ENCODE measurements at places on chromosomes 3 and 15.
A peak's percentile ranks its signal among the peaks of the same experiment; 100 is the strongest.

- DNase-seq, result no peak
Observed at GRCh38 chr3:189449084-189449483, 182.1 kb upstream of the TP63 start.

GRCh38 chr15:70024521-70024920 is 73.2 kb downstream of the TLE3 start:
- DNase-seq, result no peak

- peak; percentile 23 for DNase-seq
Observed at GRCh38 chr15:75309711-75310110, 26.2 kb upstream of the COMMD4 start.

GRCh38 chr3:188854772-188855149 is 317.0 kb upstream of the TPRG1 start:
- no peak for DNase-seq

GRCh38 chr15:63324770-63325169 is 47.4 kb downstream of the APH1B start:
- DNase-seq, result no peak

GRCh38 chr3:98018301-98018700 is 16.8 kb downstream of the GABRR3 start:
- no peak for DNase-seq

GRCh38 chr15:69082021-69082502 is 67.6 kb downstream of the NOX5 start:
- no peak for DNase-seq

DNA sequence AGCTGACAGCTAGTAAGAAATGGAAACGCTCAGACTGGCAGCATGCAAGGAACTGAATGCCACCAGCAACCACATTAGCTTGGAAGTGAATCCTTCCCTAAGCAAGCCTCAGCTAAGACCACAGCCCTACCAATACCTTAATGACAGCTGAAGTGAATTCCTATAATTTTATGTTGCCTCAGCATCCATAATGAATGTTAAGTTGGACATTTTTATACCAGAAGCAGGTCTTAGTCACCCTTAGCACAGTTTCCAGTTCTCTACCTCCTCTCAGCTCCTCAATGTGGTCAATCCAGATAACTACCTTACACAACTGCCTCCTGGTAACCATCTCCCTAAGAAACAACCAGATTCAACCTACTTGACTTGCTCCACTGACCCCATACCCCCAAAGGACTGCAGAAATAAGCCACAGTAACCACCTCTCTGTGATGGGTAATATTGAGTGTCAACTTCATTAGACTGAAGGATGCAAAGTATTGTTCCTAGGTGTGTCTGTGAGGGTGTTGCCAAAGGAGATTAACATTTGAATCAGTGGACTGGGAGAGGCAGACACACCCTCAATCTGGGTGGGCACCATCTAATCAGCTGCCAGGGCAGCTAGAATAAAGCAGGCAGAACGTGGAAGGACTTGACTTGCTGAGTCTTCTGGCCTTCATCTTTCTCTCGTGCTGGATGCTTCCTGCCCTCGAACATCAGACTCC is 33.5 kb downstream of the NEDD4 start:
- no peak for DNase-seq

DNA sequence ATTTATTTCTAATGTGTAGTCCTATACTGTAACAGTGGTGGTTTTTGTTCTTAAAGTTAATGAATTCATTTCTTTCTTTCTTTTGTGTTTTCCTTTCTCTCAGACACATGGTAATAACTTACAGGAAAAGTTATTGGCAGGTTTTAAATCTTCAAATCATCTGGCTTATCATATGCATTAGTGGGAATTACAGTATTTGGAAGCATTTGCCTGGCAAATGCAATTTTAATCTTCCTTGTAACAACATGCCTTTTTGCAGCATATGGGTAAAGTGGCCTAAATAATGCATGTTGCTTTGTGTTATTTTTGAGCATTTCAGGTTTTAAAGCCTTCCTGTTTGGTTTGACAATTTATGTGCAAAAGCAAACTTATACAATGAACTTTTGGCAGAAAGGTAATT is 66.8 kb downstream of the GALK2 start:
- no peak for DNase-seq

- DNase-seq, result peak; percentile 60
Observed at GRCh38 chr3:149448331-149448831, 26.1 kb upstream of the TM4SF4 start.

- no peak for DNase-seq
Observed at GRCh38 chr3:125414669-125415068, 39.5 kb upstream of the ZNF148 start.

DNA sequence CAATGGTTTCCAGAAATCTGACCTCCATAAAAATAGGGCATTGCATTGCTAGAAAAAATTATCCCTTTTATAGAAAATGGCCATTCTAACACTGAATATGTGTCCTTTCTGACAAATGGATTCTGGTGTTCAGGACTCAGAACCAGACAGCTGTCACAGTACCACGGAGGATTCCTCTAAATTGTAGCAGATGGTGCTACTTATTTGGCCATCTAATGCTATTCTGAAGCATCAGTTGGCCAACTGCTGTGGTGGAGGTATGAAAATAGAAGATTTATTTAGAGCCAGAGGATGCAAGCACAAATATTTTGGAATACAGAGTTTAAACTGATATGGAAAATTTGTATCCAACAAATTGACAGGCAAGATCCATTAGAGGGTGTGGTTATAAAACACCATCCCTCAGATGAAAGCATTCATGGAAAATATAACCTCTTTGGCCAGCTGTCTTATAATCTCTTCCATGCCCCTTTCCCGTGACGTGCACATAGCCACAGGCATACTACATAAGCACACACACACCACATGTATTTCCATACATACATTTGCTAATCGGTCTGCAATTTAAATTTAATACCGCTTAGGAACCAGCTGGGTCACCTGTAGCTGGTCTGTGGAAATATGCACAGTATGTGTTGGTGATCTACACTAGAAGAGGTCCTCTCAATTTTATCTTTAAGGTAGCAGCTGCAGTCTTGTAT is 302.7 kb upstream of the KCNMB2 start:
- DNase-seq, result no peak

GRCh38 chr15:51874751-51875644 is 45.5 kb downstream of the TMOD3 start:
- peak; percentile 93 for DNase-seq

GRCh38 chr3:105938101-105938500 is 69.3 kb upstream of the CBLB start:
- no peak for DNase-seq

DNA sequence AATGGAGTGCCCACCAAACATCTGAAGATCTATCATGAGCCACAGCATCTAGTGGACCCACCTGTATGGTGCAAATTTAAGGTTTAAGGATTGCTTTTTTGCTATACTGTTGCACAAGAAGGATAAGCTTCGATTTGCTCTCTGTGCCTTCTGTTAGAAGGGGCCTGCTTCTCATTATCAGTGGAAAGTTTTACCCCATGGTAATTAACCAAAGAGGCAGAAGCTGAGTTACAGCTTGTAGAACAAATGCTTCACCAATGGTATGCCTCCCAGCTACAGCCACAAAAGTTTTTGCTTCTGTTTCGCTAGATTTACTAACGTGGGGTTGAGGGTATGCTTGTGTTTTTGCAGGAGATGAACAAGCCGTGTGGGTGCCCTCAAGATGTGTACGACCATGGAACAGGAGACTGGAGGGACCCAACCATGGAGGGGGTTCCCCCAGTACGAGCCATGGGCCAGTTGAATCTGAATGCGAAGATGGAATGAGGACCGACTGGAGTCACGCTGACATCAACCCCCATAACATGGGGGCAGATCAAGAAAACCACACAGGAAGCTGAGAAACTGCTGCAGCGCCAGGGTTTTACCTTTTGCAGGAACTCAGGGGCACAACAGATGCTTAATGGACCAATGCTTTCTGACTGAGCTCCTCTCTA is 43.5 kb downstream of the ACAD9 start:
- DNase-seq, result no peak

GRCh38 chr15:90074916-90075315 is 27.4 kb downstream of the IDH2 start:
- no peak for DNase-seq

GRCh38 chr3:17733768-17734167 is 8.7 kb downstream of the TBC1D5 start:
- DNase-seq, result no peak

GRCh38 chr15:81209635-81210034 is 13.0 kb downstream of the IL16 start:
- DNase-seq, result no peak

DNA sequence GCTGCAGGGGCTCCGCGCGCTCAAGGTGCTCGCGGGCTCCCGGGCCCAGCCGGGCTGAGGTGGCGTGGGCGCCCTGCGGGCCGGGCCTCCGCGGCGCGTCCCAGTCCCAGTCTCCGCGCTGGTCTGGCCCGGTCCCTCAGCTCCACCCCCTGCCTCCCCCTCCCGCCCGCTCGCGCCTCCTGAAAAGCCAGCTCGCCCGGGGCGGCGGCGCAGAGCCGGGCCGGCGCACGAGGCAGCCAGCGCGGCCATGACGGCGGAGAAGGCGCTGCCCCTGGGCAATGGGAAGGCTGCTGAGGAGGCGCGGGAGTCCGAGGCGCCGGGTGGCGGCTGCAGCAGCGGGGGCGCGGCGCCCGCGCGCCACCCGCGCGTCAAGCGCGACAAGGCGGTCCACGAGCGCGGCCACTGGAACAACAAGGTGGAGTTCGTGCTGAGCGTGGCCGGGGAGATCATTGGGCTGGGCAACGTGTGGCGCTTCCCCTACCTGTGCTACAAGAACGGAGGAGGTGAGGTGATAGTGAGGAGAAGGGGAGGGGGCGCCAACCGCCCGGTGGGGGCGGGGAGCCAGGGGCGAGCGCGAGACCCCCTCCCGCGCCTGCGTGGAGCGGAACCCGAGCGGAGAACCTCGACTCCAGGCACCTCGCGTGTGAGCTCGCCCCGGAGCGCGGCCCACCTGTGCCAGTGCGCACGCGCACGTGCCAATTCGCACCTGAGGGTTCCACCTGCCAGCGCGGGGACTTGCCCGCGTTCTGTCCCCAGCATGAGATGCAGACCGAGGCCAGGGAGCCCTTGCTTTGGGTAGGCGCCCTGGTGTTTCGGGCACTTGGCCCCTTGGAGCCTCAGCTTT is at the start of gene SLC6A11:
Gene SLC6A11, plus strand, starts transcription at position 210 of the 844 bp plus-strand sequence. Its CDS starts 38 bp downstream, at position 248.
- DNase-seq, result no peak

DNA sequence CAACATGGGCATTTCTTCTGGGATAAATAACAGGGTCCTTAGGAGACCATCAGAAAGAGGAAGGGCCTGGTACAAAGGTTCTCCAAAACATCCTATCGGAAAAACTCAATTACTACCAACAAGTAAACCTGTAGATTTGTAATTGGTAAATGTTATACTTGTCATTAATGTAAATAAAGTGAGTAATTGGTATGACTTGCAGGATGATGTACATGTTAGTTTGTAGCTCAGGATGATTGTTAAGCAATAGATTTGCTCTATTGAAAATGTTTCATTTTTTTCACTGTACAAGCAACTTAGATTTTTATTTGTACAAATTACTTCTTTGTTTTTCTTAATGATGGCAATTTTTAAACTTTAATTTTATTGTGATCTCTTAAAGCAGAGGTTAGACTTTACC is 3.8 kb upstream of the SCG5 start:
- DNase-seq, result no peak

DNA sequence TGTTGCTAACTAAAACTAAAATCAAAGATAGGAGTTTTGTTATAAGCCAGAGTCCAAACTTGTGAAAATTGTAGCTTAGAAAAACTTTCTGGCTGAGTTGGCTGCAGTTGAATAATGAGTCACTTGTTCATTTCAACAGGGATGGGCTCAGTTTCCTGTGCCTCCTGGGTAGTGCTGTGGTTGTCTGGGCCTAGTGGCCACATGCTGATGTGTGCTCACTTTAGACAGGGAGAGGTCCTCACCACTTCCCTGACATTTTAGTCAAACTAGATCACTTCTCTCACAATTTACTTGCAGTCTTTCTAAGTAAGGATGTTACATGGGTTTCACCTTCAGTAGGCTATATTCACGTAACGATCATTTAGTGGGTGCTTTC is 6.3 kb upstream of the UBE2Q2 start:
- peak; percentile 51 for DNase-seq

DNA sequence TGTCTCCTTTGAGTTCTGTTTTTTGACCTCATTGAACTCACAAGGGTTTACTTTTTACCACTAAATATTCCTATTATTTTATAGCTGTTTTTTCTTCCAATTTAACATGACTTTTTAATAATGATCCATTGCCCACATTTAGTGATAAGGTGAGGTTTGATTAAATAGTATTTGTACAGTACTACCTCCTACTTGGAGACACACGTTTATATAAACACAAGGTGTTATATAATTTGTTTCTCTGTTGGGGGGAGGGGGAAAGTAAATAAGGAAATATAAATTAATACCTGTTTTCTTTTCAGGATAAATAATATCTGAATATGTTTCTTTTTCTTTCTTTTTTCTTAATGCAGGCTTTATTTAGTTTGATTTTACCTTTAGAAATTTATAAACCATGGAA is 281.3 kb downstream of the LPP start:
- no peak for DNase-seq

- DNase-seq, result peak; percentile 51
Observed at GRCh38 chr3:161177991-161178390, 43.1 kb upstream of the NMD3 start.

- DNase-seq, result no peak
Observed at GRCh38 chr3:98839846-98840245, 61.6 kb downstream of the DCBLD2 start.

GRCh38 chr3:107992976-107993684 is 97.7 kb downstream of the CD47 start:
- peak; percentile 42 for DNase-seq

GRCh38 chr15:84747416-84748273 is 747 bp upstream of the ZNF592 start:
- DNase-seq, result peak; percentile 45

DNA sequence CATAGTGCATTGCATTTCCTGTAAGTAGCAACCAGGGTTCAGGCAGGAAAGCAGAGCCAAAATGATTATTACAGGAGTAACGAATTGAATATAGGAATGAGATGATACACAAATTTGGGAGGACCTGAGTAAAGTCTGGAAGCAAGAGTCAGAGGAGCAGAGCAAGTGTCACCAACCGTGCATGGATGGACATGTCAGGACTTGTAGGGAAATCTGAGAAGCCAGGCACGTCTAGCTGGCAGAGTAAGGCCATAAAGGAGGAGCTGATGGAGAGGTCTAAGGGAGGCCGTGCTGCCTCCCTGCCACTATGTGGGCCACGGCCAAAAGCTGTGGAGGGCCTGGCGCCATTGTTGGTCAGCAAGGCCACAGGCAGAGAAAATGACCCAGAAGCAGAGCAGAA is 22.4 kb downstream of the GJD2 start:
- DNase-seq, result no peak

GRCh38 chr3:50570508-50571279 is 1.4 kb downstream of the HEMK1 start:
- DNase-seq, result no peak

DNA sequence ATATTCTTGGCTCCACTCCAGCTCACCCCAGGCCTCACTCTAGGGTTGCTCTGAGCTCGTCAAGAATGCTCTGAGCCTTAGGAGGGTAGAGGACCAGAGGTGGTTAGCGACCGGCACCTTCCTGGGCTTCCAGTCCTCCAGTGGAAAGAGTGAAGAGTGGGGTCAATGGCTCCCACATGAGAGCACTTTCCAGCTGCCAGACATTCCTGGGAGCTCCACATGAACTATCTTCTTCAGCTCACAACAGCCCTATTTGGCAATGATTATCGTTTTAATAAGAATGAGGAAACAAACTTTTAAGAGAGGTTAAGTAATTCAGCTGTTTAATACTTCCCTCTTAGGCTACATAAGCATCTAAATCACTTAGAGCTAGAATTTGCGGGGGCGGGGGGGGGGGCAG is 139.3 kb downstream of the STT3B start:
- DNase-seq, result no peak

All from kidney glomerular epithelial cell (primary cell).